ENCODE measurements at places on chromosomes 2 and 18.

DNA sequence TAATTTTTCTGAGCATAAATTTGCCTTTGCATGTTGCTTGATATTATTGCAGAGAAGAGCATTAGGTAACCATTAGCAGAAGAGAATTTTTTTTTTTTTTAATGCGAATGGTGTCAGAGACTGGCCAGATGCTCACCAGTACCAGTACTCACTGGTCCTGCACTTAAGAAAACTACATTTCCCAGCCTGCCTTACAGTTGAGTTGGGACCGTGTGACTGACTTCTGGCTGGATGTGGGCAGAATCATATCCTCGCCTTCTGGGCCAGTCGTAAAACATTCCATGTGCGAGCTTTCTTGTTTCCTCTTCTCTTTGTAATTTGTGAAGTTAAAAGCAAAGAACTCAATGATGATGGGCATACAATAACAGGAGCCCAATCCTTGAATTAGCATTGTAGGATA is 132.4 kb downstream of the LRRC30 start:
- no peak for DNase-seq

- DNase-seq = no peak
Observed at GRCh38 chr2:194086129-194086528, 1570.9 kb upstream of the SLC39A10 start.

- no peak for DNase-seq
Observed at GRCh38 chr2:239024226-239024625, 176.3 kb downstream of the TWIST2 start.

DNA sequence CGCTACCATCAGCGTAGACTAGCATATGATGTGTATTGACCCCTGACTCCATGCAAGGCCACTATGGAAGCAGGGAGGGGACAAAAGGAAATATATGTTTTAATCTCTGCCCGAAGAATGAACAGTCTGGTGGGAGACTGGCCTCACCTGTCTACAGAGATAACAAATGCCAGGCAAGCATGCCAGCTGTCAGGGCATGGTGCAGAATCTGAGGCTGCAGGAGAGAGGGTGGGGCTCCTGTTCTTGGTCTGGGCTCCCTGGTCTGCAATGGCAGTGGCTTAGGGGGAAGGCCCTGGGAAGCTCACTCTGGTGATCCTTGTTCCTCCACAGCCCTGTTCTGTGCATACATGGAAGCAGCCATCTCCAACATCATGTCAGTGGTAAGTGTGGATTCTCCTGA is 27.5 kb downstream of the SLC14A2 start:
- DNase-seq = no peak

- no peak for DNase-seq
Observed at GRCh38 chr2:72106978-72107377, 40.7 kb downstream of the CYP26B1 start.

DNA sequence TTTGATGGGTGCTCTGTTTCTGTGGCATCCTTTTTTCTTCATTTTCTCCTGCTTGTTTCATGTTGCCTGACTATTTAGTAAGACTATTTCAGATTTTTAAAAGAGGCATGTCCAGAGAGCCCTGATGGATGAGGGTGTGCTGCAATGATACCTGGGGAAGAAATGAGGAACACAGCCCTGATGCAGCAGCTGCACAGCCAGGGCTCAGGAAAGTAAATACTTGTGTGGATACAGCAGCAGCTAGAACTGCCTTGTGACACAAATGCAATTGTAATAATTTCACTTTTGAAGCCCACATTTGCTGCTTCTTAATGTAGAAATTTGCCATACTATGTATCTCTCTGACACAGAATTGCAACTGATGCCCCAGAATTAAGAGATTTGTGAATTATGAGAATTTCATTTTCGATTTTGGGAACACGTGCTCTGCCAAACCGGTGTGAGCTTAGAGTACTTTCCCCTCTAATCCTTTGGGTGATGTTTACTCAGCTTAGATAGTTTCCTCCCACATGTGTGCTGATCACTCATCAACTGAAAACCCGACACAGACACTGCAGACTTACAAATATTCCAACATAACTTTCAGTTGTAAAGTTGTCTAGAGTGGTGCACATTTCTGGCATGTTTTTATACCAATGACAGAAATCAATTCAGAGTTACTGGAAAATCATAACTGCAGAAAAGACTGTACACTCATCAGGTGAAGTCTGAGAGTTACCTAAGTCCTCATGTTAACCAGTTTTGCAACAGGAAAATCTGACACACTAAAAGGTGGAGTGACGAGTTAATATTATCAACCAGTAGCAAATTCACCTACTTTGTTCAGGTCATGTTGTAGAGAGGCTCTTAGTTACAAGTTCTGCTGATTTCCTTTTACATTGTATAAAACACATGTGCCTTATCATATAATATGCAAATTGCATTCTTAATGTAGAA is 383.4 kb downstream of the CBLN2 start:
- no peak for DNase-seq

GRCh38 chr2:142718576-142719155 is 158.8 kb upstream of the KYNU start:
- no peak for DNase-seq

- no peak for DNase-seq
Observed at GRCh38 chr2:24214880-24215279, 40.0 kb downstream of the FAM228A start.
